ENCODE measurements at places on chromosomes 12 and 14. TPM values are rescaled to one million over a fixed set of nuclear protein-coding genes. Genes with fewer than 3 reads are reported as not detected.

DNA sequence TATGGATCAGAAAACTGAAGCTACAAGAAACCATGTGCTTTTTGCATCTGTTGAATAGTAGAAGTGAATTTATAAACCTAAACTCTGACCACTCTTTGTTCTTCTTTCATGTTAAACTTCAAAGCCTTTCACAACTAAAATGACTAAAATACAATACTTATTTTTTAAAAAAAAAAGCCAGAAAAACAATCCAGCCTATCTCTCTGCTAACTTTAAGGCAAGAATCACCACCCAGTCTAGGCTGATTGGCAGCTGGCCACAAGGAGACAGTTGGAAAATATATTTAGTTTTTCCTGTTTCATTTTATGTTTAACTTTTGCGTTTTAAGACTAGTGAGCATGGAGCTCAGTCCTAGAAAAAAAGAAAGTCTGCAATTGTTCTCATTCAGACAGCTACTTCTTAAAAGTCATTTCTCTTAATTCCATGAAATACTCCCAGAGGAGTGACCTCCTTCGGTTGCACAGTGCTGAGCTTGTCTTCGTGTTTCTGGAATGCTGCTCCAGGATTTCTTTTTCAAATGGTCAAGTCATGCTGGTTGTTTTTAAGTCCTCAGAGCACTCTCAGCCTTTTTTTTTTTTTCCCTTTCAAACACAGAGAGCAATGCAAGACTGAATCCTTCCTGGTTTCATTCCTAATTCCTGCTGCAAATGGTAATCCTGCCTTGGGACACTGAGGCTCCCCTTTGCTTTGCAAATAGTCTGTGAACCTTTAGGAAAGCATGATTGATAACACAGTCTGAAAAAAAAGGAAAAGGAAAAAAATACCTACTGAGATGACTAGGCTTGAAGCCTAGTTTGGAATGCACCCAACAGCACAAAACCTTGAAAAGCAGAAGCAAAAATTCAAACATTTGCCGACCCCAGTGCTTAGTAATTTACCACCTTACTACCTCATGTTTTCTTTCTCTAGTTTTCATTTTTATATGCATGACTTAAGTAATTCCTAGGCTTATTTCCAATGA lies 233.3 kb upstream of the DAAM1 start:
- no peak for DNase-seq

- no peak for DNase-seq
These were observed 253.7 kb downstream of the DUSP6 start for GRCh38 chr12:89098441-89099112.

- no peak for DNase-seq
These were observed 38.4 kb upstream of the CEP83 start for GRCh38 chr12:94498073-94498472.

- DNase-seq = no peak
These were observed 113.2 kb downstream of the DENND5B start for GRCh38 chr12:31477687-31478086.

GRCh38 chr12:96063046-96063445 lies 27.7 kb upstream of the LTA4H start:
- DNase-seq = no peak

- no peak for DNase-seq
These were observed 13.9 kb upstream of the SIVA1 start for GRCh38 chr14:104739026-104739425.

DNA sequence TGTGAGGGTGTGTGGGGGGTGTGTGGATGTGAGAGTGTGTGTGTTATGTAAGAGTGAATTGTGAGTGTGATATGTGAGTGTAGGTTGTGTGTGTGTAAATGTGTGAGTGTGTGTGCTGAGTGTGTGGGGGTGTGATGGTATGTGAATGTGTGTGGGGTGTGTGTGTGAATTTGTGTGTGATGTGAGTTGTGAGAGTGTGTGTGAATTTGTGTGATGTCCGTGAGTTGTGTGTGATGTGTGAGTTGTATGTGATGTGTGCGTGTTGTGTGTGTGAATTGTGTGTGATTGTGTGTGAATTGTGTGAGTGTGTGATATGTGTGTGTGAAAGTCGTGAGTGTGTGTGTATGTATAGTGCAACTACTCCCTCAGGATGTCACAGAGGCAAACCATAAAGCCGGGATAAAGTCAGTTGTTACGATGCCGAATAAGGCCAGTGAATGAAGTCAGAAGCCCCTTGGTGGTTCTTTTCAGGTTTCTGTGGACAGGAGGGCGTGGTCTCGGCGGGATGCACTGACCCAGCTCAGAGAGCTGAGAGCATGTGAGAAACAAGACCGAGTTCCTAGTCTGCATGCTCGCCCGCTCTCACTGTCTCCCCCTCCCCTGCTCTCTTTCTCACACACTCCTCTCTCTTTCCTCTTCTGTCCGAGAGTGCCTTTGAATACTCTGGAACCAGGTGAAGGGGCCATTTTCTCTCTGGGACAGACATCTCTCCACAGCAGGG lies 71.8 kb upstream of the MAX start:
- no peak for DNase-seq

GRCh38 chr12:108854451-108855283 lies 2.7 kb downstream of the SSH1 start:
- DNase-seq = peak; percentile 60

DNA sequence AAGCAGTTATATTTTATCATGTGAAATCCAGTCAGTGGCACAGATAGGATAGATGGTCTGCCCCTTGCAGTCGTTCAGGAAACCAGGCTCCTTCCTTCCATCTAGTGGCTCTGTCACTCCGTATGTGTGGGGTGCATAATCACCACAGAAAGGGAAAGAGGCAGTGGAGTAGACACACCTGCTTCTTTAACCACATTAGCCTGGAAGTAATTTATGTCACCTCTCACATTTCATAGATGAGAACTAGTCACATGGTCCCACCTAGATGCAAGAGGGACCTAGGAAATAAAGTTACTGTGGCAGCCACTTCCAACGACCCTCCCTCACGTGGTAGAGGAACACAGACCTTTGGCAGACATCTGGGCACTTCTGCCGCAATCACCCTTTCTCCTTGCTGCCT lies 14.2 kb upstream of the RNU6-8 start:
- DNase-seq = no peak

DNA sequence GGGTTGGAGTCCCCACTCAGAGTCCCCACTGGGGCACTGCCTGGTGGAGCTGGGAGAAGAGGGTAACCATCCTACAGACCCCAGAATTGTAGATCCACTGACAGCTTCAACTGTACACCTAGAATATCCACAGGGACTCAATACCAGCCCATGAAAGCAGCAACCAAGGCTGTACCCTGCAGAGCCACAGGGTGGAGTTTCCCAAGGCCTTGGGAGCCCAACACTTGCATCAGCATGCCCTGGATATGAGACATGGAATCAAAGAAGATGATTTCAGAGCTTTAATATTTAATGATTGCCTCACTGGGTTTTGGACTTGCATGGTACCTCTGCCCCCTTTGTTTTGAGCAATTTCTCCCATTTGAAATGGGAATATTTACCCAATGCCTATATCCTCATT lies 80.4 kb downstream of the RASSF9 start:
- no peak for DNase-seq

DNA sequence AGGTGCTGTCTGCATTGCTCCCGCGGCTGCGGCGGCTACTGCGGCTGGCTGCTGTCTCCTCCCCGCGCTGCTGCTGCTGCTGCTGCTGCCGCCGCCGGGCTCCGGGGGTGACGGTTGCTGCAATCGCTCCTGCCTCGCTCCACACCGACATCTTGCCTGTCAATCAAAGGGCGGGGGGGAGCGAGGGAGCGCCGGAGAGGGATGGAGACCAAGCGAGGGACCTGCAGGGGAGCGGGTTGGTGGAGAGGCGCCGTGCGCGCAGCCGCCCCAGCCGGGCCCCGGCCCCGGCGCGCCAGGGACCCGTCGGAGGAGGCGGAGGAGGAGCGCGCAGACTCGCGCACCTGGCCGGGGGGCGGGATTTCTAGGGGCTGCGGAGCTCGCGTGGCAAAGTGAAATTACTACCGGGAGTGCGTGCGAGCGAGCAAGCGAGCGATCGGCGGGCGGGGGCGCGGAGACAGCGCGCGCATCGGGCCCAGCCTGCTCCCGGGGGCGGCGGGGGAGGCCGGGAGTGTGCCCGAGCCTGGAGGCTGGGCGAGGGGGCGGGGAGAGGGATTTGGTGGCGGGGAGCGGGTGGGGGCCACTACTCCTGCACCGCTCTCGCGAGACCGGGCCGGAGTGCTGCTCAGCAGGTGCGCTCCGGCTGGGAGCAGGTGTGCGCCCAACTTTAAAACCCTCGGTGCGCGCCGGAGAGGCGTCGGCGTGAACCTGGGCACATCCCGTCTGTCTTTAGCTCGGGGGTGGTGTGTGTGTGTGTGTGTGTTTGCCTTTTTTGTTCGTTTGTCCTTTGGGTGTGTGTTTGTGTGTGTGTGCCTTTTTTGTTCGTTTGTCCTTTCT lies at the start of gene KSR2:
TSS of gene KSR2 (minus strand) at position 165 of the 834 bp plus-strand sequence. CDS start 735 bp downstream, outside the sequence.
- DNase-seq = peak; percentile 93

The KIF21A gene
- 28.7 TPM for total RNA-seq

The MED6 gene
- 45.4 TPM for total RNA-seq

The SLC38A4 gene
- 1.5 TPM for total RNA-seq
